ENCODE measurements at places on chromosomes 3 and 15.

GRCh38 chr3:6394944-6395343 is 466.0 kb upstream of the GRM7 start:
- DNase-seq, result no peak

- DNase-seq, result no peak
These were observed 297.4 kb upstream of the GBE1 start for GRCh38 chr3:82058809-82059208.

DNA sequence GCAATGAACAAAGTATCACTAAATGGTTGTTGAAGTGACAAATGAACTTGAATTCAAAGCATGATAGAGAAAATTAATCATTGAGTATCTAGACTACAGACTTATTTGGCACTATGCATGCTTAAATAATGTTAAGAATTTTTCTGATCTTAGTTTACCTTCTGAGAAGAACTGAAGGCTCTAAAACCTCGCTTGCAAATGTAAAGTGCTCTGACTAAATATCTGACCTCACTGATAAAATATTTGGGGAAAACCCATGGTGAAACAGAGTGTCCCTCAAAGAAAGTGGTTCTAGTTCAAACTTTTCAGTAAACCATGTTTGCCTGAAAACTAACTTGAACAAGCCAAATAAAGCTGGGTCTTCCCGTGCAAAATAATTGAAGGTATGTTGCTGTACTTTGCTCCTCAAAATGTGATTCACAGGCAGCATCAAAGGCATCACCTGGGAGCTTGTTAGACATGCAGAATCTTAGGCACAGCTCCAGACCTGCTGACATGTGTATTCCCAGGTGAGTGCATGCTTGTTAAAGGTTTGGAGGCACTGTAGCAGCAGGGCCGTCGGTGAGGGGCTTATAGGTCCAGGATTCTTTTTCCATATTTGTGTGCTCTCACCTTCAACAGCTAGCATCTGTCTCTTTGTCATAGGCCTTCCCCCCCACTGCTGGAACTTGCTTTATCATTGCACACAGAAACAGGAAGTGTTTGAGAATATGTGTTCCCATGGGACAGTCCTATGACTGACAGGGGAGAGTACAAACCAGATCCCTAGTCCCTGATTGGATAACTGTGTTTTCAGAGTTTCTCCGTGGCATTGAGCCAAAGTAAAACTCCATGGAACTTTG is 524.2 kb upstream of the LMCD1 start:
- DNase-seq, result no peak

GRCh38 chr3:14389166-14389606 is 13.2 kb upstream of the SLC6A6 start:
- no peak for DNase-seq

DNA sequence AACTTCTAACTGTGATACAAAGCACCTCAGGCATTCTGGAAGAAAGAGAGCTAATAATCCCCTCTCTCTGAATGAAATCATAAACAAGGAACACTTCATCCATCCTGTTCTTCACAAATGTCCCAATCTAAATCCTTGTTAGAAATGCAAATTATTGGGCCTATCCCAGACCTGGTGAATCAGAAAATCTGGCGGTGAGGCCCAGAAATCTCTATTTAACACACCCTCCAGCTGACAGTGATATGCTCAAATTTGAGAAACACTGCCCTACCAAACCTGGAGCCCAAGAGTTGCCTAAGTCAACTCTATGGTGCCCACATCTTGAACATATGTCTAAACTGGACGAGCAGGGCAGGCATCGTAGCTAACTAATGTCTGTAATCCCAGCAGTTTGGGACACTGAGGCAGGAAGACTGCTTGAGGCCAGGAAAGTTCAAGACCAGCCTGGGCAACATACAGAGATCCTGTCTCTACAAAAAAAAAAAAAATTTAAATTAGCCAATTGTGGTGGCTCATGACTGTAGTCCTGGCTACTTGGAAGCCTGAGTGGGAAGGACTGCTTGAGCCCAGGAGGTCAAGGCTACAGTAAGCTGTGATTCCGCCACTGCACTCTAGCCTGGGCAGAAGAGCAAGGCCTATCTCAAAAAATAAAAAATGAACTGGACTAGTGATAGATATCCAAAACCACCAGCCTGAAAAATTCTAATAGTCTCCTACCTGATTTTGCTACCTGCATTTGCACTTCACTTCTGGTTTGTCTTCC is 23.1 kb downstream of the SCAP start:
- no peak for DNase-seq

GRCh38 chr15:33490703-33491102 is 179.9 kb downstream of the RYR3 start:
- no peak for DNase-seq

DNA sequence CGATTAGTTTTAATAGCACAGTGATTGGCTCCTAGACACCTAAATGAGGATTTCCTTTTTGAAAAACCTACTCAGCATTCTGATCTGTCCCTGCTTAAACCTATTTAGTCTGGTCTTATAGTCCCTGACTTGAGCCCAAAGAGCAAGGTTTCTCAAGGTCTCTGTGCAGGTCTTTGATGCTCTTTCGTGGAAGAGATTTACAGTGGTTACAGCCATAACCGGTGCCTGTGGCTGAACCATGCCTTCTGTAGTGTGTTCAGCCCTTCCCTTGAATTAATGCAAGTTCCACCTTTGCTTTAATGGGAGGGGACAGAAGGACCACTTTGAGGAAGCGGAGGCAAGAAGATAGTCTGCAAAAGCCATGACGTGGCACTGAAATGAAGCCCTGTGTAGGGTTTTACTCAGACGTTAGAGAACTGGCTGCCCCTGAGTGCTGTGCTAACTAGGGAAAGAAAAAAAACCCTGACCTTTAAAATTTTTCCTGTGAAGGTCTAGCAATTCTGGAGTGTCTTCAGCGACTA is 43.0 kb downstream of the ZBTB38 start:
- DNase-seq, result no peak

GRCh38 chr15:31465083-31465955 is 138.7 kb downstream of the KLF13 start:
- DNase-seq, result no peak

- no peak for DNase-seq
These were observed 100.5 kb downstream of the NAALADL2 start for GRCh38 chr3:174959556-174960065.

GRCh38 chr3:165852711-165853110 is 15.5 kb upstream of the BCHE start:
- no peak for DNase-seq

GRCh38 chr3:52246264-52246620 is 683 bp downstream of the PPM1M start:
- DNase-seq, result no peak

GRCh38 chr3:113985541-113985940 is 37.7 kb downstream of the ZDHHC23 start:
- DNase-seq, result no peak

GRCh38 chr15:81825136-81825535 is 220.7 kb downstream of the MEX3B start:
- DNase-seq, result no peak

- no peak for DNase-seq
These were observed 14.2 kb downstream of the NR1D2 start for GRCh38 chr3:23959135-23959900.

DNA sequence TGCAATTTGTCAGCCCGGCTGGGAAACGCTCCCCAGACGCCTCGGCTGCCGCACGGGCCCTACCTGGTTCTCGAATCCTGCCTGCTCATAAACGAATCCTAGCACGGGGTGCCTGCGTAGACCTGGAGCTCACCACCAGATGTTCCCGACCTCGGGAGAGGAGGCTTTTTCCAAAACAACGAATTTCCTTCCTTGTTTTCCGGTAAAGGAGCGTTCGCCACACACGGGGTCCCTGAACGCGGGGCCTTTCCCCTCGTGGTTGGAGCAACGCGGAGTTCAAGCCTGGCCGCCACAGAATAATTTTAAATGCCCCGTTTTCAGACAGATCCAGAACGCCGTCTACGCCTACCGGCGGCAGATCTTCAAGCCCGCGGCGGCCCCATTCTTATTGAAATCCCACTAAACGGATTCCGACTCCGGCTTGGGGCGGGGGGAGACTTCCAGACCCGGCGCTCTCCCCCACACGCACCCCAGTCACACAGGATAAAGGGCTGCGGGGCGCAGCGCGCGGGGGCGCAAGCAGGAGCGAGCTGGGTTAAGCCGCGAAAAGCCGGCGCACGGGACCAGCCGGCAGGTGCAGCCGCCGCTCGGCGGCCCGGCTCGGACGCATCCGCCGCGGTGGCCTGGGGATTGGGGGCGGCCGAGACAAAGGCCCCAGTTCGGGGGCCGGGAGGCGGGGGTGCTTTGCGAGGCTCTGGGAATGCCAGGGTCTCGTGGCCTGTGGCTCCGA is 895 bp downstream of the GATA2 start:
- DNase-seq, result no peak

- no peak for DNase-seq
These were observed 476.9 kb downstream of the NR2F2 start for GRCh38 chr15:96807361-96807760.

GRCh38 chr3:129543999-129544398 is 1.0 kb downstream of the H1-8 start:
- no peak for DNase-seq

GRCh38 chr3:147940405-147941193 is 531.4 kb downstream of the ZIC1 start:
- no peak for DNase-seq

- DNase-seq, result no peak
These were observed 10.3 kb downstream of the MYL3 start for GRCh38 chr3:46852839-46853355.

- DNase-seq, result no peak
These were observed 39.3 kb downstream of the EDEM1 start for GRCh38 chr3:5226783-5227182.

GRCh38 chr3:10596746-10597448 is 91.5 kb upstream of the ATP2B2 start:
- DNase-seq, result no peak
